Naive thymus-derived CD8-positive, alpha-beta T cell (primary cell): ENCODE measurements at places on chromosomes 16 and 17.
A peak's percentile ranks its signal among the peaks of the same experiment; 100 is the strongest.

- DNase-seq: no peak
Observed at GRCh38 chr17:78997881-78998280, 11.7 kb downstream of the CANT1 start.

DNA sequence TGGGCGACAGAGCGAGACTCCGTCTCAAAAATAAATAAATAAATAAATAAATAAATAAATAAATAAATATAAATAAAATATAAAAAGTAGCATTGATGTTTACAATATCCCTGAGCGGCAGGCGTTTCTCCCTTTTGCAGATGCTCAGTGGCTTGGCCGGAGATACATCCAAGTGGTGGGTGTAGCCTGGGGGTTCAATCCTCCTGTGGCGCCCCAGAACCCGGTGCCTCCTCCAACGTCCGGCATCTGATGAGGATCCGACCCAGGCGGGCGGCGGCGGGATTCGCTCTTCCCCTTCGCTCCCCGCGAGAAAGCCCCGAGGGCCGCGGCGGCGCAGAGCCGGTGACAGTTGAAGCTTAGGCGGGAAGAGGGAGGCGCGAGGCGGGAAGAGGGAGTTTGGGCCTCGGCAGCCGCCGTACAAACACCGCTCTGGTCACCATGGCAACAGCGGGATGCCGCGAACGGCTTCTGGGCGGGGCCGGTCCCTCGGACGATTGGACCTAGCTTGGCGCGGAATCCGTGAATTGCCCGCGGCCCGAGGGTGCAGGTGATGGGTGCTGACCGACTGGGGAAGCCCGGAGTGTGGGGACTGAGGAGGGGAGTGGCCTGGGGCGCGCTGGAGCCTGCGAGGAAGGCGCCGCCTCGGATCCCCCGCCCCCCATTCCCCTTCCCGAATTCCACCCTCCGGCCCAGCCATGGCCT is 12.7 kb upstream of the ALDOA start:
- peak; percentile 75 for DNase-seq

- no peak for DNase-seq
Observed at GRCh38 chr17:41322903-41323895, 7.7 kb upstream of the KRTAP17-1 start.

GRCh38 chr17:71110326-71110725 is 941.0 kb downstream of the KCNJ2 start:
- no peak for DNase-seq

DNA sequence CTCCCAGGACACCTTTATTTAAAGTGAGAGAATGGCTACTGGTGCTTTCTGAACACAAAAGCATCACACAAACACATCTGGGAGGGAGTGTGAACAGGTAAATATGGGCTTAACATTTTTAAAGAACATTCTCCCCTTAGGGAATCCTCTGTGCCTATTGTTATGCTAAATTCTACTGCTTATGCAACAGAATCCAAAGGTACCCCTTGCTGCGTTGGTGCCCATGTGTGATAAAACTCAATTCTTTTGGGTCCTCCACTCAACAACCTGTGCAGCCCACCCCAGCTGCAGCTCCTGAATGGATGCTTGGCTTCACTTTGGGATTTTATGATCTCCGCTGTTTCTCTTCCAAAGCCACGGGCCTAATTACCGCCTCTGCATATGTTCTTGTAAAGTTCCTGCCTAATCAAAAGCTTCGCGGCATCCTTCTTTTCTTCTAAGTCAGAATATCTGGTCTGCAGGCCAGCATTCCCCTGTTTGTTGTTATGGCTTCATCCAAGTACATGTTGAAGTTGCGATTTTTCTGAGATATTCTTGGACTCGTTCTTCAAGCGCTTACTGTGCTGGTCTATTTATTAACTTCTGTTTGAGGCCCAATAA is 23.9 kb downstream of the RHBDL3 start:
- DNase-seq: no peak

- DNase-seq: no peak
Observed at GRCh38 chr16:64791756-64792155, 330.1 kb downstream of the CDH11 start.

DNA sequence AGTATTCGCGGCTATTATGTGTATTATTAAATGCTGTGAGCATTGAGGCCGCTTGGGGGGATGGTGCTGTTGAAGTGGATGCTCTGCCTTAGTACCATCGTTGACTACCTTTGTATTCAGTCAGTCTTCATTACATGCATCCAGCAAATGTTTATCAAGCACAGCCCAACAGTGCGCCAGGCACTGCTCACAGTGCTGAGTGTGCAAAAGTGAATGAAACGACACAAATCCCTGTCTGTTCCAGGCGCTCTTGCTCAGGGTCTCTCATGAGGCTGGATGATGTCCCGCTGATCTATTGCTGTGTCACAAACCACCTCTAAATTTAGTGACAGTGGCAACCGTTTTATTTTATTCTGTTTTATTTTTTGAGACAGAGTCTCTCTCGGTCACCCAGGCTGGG is 53.8 kb downstream of the OTOA start:
- no peak for DNase-seq

DNA sequence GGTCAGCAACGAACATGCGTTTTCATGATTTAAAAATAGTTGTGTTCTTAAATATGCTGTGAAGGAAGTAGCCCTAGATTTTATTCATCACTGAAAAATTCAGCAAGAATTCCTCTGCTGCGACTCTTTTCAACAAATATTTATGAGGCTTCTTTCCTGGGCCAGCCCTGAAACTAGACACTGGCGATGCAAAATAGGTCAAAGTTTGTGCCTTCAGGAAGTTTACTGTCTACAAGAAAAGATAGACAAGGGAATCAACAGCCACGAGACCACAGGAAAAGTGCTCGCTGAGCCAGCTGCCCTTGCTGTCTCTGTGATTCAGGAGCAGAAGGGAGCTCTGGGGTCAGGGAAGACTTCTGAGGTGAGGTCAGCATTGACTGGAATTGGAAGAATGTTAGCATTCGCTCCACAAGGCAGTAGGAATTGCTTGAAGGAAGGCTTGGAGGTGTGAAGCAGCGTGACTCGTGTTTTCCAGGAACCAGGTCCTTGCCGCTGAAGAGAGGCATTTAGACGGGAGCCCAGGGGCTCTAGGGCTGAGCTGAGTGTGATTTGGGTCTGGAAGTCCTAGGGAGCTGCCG is 1.9 kb upstream of the RPL26 start:
- no peak for DNase-seq

GRCh38 chr16:67910158-67910557 is 17.1 kb downstream of the PSKH1 start:
- DNase-seq: peak; percentile 26

GRCh38 chr16:70467113-70467512 is 12.7 kb downstream of the FCSK start:
- DNase-seq: no peak

- no peak for DNase-seq
Observed at GRCh38 chr17:2449486-2449885, 48.6 kb upstream of the MNT start.

- DNase-seq: no peak
Observed at GRCh38 chr16:80390871-80391489, 149.8 kb upstream of the DYNLRB2 start.

DNA sequence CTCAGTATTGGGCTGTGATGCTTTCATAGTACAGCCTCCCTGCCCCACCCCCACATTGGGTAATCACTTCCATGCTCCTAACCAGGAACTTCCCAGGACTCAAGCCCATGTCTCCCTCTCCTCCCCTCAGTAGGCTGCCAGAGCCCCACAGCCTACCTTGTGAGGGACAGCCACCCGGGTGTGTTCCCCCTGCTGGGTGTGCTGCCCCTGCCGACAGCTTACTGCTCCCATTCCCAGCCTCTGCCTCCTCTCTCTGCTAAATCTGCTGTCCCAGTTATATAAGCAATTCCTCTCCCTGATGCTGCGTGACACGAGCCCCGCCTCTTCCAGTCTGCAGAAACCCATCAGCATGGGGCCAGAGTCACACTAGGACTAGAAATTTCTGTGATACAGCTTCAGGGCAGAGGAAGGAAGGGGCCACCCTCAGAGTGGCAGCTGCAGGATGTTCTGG is at the start of gene RSKR:
RSKR (minus strand) TSS at position 255 of the 451 bp plus-strand sequence; CDS start at position 231, 24 bp downstream.
- no peak for DNase-seq

DNA sequence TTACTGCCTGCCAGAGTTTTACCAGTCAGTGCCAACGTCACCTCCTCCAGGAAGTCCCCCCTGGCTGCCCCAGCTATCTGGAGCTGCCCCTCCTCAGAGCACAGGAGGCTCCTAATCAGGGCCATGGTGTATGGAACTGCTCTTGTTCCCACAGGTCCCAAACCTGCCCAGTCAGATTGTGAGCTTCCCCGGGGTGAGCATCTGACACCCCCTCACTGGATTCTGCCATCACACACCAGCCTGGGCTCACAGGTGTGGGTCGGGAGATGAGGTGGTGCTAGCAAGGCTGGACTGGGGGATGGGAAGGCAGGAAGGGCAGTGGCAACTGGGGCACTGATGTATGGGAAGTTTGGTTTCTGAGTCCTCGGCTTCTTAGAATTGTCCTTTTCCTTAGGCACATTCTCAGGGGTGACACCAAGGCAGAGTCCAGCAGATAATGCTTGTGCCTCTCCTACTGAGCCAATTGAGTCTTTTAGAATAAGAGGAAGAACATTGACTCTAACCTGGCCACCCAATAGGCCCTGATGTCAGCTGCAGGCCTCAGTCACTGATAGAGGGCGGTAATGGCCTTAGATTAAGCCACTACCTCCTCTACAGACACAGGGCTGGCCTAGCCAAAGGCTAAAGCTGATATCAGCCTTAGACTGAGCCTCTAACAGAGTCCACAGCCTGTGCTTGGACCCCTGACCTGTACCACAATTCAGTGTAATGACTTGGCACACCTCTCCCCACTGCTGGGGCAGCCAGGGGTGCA is 107.9 kb downstream of the WSCD1 start:
- DNase-seq: no peak

- DNase-seq: no peak
Observed at GRCh38 chr17:78268951-78269905, 37.8 kb downstream of the TMEM235 start.

GRCh38 chr16:28011223-28011622 is 52.3 kb downstream of the GSG1L start:
- no peak for DNase-seq

- no peak for DNase-seq
Observed at GRCh38 chr17:79154951-79155585, 80.4 kb downstream of the ENGASE start.

- peak; percentile 42 for DNase-seq
Observed at GRCh38 chr16:1770328-1771187, 785 bp downstream of the NME3 start.

- peak; percentile 42 for DNase-seq
Observed at GRCh38 chr16:4319454-4320421, 3.9 kb downstream of the GLIS2 start.

DNA sequence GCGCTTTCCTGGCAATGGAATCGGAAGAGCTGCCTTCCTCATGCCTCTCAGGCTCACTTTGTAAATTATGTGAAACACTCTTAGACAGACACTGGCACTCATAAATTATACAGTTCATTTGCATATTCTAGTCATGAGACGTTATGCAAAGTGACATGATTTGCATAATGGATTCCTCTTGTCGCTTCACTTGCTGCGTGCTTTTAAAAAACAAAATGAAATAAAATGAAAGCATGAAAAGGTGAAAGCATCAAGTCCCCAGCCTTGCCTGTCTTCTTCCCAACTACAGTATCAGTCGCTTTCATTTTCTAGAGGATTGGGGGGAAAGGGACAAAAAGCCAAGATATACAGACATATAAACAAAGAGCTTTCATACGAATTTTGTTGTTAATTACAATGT is 252.8 kb upstream of the PMFBP1 start:
- DNase-seq: no peak

GRCh38 chr17:79619636-79620206 is 8.9 kb upstream of the RBFOX3 start:
- DNase-seq: no peak

GRCh38 chr17:80303824-80304223 is 43.2 kb downstream of the RNF213 start:
- no peak for DNase-seq

- no peak for DNase-seq
Observed at GRCh38 chr16:12504312-12504711, 299.4 kb downstream of the CPPED1 start.

- no peak for DNase-seq
Observed at GRCh38 chr16:74769586-74770190, 4.9 kb downstream of the FA2H start.
